ENCODE measurements at places on chromosomes 13 and 19. TPM values are rescaled to one million over a fixed set of nuclear protein-coding genes. Genes with fewer than 3 reads are reported as not detected.

ZFP82 gene
- total RNA-seq, result 16.4 TPM

CEACAM20 gene
- total RNA-seq, result not detected

CADM4 gene
- 60.9 TPM for total RNA-seq

MARK4 gene
- 60.4 TPM for total RNA-seq

PTH2 gene
- not detected for total RNA-seq

EVI5L gene
- total RNA-seq, result 16.2 TPM

ZNF69 gene
- 36.0 TPM for total RNA-seq

DNA sequence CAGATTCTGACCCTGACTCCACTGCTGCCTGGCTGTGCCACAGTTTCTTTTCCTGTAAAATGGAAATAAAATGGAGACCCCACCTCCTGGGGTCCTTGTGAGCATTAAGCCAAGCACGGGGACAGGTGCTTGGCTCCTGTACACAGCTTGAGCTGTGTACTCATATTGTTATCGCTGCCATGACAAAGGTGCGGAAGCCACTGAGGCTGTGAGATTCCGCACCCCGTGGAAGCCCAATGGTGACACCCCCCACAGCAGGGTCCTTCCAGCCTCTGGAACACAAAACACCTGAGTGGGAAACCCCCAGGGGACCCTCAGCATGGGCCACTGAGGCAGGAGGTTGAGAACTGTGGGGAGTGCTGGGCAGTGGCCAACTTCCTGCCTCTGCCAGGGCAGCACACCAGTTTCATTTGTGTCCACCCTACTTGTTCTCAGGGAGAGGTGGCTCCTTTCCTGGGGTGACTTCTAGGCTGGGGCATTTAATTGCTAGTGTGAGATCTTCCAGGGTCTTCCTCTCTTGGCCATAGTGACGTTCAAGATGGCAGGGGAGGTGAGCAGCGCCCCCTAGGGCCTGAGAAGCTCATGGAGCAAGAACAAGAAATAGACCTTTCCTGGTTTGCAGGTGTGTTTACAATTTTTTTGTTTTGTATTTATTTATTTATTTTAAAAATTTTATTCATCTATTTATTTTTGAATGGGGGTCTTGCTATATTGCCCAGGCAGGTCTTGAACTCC lies 5.4 kb upstream of the JSRP1 start:
- H3K36me3 ChIP-seq, result no peaks in the 10 kb centered on the region
- no peaks in the 10 kb centered on the region for H3K27me3 ChIP-seq
- H3K27ac ChIP-seq, result no peak overlapping the region
- H3K4me3 ChIP-seq, result no peak overlapping the region

- peaks cover 5% of the 10 kb centered on the region for H3K4me1 ChIP-seq
- H3K27me3 ChIP-seq, result peaks cover 4% of the 10 kb centered on the region
- no peak overlapping the region for H3K27ac ChIP-seq
- no peak overlapping the region for H3K4me3 ChIP-seq
- DNase-seq, result no peak
Measured at GRCh38 chr19:13781547-13781946, 7.3 kb downstream of the C19orf53 start.

- H3K36me3 ChIP-seq, result no peaks in the 10 kb centered on the region
- no peak overlapping the region for H3K27ac ChIP-seq
- H3K4me1 ChIP-seq, result no peaks in the 10 kb centered on the region
- no peak overlapping the region for H3K4me3 ChIP-seq
Measured at GRCh38 chr13:97921176-97921816, 32.2 kb upstream of the IPO5 start.

DNA sequence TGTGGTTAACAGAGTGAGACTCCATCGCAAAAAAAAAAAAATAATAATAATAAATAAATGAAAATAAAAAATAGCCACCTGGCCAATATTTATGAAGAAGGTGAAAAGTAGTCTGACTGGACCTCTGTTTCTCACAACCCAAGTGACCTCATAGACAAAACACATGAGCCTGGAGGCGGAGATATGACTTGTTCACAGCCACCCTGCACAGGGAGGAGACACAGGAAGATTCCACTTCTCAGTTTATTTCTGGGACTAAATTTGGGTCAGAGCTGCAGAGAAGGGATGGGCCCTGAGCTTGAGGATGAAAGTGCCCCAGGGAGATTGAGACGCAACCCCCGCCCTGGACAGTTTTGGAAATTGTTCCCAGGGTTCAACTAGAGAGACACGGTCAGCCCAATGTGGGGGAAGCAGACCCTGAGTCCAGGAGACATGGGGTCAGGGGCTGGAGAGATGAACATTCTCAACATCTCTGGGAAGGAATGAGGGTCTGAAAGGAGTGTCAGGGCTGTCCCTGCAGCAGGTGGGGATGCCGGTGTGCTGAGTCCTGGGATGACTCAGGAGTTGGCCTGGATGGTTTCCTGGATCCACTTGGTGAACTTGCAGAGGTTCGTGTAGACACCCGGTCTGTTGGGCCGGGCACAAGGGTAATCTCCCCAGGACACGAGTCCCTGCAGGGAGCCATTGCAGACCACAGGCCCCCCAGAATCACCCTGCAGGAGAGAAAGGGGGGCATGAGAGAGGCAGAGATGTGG lies 9.6 kb downstream of the KLK5 start:
- DNase-seq, result no peak
- H3K27me3 ChIP-seq, result peaks cover 50% of the 10 kb centered on the region
- H3K36me3 ChIP-seq, result no peaks in the 10 kb centered on the region
- H3K4me3 ChIP-seq, result no peak overlapping the region
- no peaks in the 10 kb centered on the region for H3K4me1 ChIP-seq
- no peak overlapping the region for H3K27ac ChIP-seq

GRCh38 chr13:39197647-39198007 lies 159.4 kb downstream of the NHLRC3 start:
- H3K4me3 ChIP-seq, result no peak overlapping the region
- H3K4me1 ChIP-seq, result no peaks in the 10 kb centered on the region
- no peak for DNase-seq
- H3K36me3 ChIP-seq, result no peaks in the 10 kb centered on the region
- H3K27ac ChIP-seq, result no peak overlapping the region
- H3K27me3 ChIP-seq, result peaks cover 23% of the 10 kb centered on the region

DNA sequence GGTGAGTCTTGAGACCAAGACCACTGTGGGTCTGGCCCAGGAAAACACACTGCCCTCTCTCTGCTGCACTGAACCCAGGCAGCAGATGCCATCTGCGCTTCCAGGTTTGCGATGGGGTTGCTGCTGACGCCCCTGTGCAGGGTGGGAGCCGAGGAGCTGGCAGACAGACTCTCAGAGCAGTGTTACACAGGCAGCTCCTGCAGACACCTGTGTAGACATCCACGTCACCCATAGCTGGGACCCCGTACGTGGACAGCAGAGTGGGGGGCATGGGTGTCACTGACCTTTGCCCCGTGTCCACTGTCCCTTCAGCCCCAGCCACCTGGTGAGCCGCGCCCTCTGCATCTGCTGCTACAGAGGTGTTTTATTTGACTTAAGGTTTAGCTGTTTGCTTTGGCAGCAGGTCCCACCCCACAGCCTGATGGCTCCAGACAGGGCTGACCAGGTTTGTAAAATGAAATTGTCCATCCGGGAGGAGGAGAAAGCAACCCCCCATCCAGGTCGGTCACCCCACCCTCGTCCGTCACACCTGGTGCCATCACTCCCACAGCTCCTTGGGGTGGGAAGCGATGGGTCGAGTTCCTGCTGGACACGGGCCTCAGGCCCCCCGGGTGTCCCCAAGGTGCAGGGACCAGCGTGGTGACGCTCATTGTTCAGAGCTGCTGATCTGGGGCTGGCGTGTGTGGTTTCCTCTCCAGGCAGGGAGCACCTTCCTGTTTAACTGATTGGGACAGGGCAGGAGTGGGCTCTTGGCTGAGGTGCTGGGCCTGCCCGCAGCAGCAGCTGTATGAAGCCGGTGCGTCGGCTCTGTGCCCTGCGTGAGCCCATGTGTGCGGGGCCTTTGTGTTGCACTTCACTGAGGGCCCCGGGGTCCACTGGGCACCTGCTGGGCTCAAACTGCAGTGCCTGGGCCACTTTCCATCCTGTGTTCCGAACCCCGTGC lies 28.4 kb downstream of the MCF2L start:
- no peaks in the 10 kb centered on the region for H3K36me3 ChIP-seq
- no peak overlapping the region for H3K4me3 ChIP-seq
- no peaks in the 10 kb centered on the region for H3K27me3 ChIP-seq
- peak overlapping the region; percentile 31 for H3K27ac ChIP-seq
- DNase-seq, result no peak

GRCh38 chr19:4007836-4008539 lies 452 bp downstream of the PIAS4 start:
- peak overlapping the region; percentile 86 for H3K4me3 ChIP-seq
- H3K36me3 ChIP-seq, result peaks cover 4% of the 10 kb centered on the region
- H3K27me3 ChIP-seq, result no peaks in the 10 kb centered on the region

DNA sequence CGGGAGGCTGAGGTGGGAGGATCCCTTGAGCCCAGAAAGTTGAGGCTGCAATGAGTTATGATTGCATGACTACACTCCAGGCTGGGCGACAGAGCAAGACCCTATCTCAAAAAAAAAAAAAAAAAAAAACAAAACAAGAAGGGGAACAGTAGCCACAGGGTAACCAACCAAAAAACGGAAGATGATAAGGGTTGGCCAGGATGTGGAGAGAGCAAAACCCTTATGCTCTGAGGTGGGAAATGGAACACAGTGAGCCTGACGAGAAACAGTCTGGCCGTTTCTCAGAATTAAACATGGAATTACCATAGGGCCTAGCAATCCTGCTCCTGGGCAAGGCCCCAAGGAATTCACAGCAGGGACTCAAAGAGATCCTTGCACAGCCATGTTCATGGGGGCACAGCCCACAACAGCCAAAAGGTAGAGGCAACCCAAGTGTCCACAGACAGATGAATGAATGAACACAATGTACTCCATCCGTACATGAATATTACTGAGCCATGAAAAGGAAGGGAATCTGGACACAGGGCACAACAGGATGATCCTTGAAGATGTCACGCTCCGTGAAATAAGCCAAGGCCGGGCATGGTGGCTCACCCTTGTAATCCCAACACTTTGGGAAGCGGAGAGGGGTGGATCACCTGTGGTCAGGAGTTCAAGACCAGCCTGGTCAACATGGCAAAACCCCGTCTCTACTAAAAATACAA lies 11.3 kb downstream of the NMRK2 start:
- H3K27ac ChIP-seq, result peak overlapping the region; percentile 73
- H3K36me3 ChIP-seq, result no peaks in the 10 kb centered on the region
- H3K4me3 ChIP-seq, result no peak overlapping the region
- no peaks in the 10 kb centered on the region for H3K27me3 ChIP-seq

GRCh38 chr13:40682449-40683240 lies 16.2 kb upstream of the FOXO1 start:
- no peak overlapping the region for H3K4me3 ChIP-seq
- H3K27me3 ChIP-seq, result no peaks in the 10 kb centered on the region

DNA sequence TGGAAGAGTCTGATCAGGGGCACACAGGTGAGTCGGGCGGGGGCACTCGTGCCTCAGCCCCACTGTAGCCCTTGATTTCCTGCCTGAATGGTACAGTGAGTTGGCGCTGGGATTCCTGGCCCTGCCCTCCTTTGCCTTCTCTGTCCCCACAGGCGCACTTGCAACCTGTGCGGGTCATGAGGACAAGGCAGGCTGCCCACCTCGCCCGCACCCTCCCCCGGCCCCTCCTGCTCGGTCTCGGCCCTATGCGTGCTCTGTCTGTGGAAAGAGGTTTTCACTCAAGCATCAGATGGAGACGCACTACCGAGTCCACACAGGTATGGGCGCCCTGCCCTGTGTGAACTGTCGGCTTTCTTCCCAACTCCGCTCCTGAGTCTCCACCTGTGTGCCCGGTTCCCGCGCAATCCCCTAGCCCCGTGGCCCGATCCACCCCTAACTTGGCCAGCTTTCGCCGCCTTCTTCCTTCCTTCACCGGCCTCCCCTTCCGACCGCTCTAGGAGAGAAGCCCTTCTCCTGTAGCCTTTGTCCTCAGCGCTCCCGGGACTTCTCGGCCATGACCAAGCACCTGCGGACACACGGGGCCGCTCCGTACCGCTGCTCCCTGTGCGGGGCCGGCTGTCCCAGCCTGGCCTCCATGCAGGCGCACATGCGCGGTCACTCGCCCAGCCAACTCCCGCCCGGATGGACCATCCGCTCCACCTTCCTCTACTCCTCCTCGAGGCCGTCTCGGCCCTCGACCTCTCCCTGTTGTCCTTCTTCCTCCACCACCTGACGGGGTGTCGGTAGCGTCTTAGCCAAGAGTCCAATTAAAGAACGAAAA lies 1.6 kb upstream of the KMT2B start:
- H3K4me3 ChIP-seq, result peak overlapping the region; percentile 82
- DNase-seq, result peak; percentile 50
- H3K4me1 ChIP-seq, result peaks cover 21% of the 10 kb centered on the region
- no peaks in the 10 kb centered on the region for H3K27me3 ChIP-seq

DNA sequence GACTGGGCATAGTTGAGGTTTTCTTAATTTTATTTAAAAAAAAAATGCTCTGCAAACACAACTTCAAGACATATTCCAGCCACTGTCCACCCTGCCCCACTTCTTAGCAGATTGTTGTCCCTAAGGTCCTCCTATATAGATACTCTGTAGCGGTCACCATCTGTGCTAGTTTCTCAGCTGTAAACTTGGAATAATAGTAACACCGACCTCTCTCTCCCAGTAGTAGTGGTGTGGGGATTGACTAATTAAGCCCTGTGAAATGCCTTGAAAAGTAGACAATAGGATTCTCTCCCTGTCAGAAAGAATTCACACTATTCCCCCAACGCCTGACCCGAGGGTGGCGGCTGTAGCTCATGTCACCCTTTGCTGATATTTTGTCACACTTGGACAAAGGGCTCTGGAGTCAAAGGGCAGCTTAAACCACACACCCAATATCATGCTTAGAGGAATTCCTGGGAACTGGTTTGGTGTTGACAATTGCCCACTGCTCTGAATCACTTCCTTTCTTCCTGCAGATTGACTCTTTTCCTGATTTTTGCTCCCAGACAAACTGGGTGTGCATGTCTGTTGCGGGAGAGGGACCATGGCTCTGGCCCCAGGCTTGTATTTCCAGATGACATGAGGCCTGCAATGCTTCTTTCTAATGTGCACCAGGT lies 9.2 kb upstream of the SERP2 start:
- H3K27me3 ChIP-seq, result peaks cover 3% of the 10 kb centered on the region
- peak overlapping the region; percentile 88 for H3K27ac ChIP-seq

DNA sequence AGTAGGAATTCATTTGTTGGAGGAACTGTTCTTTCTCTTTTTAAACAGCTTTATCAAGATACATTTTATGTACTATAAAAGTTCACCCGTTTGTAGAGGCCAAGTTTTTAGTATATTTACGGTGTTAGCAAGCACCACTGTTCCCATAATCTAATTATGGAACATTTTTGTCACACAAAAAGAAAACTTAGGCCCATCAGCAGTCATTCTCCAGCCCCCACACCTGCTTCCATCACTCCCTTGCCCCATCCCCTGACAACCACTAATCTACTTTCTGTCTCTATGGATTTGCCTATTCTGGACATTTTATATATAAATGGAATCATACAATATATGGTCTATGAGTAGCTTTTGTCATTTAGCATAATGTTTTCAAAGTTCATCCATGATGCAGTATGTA lies 465.0 kb downstream of the DCT start:
- H3K4me1 ChIP-seq, result peaks cover 3% of the 10 kb centered on the region
- no peaks in the 10 kb centered on the region for H3K36me3 ChIP-seq
- H3K27ac ChIP-seq, result no peak overlapping the region
- H3K27me3 ChIP-seq, result no peaks in the 10 kb centered on the region

GRCh38 chr19:19214159-19214490 lies 2.4 kb downstream of the NCAN start:
- peaks cover 72% of the 10 kb centered on the region for H3K27me3 ChIP-seq
- no peaks in the 10 kb centered on the region for H3K4me1 ChIP-seq

- H3K4me3 ChIP-seq, result no peak overlapping the region
- H3K27ac ChIP-seq, result no peak overlapping the region
- DNase-seq, result no peak
Measured at GRCh38 chr13:34933349-34933748, 8.7 kb upstream of the NBEA start.
